ENCODE measurements at places on chromosomes 7 and 10.

DNA sequence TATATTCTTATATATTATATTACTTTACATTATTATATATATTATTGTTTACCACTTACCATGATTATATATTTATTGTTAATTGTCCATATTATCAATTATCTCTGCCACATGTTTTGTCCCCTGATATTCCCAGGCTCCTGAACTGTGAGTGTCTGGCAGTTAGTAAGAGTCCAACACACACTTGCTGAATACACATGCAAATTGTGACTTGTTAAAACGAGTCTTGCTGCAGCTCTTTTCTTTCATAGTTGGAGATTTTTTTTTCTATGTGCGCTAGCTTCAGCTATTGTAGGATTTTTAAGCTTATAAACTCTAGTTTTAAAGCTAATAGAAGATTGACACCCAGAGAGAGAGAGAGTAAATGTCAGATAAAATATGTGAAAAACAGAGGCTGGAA, 207.8 kb upstream of the FAM3C start:
- no peak for DNase-seq

DNA sequence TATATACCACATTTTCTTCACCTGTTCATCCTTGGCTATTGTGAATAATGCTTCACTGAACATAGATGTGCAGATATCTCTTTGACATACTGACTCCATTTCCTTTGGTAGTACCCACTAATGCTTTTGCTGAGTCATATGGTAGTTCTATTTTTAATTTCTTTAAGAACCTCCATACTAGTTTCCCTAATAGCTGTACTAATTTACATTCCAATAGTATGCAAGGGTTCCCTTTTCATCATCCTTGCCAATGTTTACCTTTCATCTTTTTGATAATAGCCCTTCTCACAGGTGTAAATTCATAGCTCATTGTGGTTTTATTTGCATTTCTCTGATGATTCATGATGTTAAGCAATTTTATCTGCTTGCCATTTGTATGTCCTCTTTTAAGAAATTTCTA, 159.9 kb downstream of the CALCR start:
- DNase-seq = no peak

DNA sequence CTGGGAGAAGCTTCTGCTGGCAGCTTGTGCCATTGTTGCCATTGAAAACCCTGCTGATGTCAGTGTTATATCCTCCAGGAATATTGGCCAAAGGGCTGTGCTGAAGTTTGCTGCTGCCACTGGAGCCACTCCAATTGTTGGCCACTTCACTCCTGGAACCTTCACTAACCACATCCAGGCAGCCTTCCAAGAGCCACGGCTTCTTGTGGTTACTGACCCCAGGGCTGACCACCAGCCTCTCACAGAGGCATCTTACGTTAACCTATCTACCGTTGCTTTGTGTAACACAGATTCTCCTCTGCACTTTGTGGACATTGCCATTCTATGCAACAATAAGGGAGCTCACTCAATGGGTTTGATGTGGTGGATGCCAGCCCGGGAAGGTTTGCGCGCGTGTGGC, 220.7 kb downstream of the ADK start:
- peak; percentile 40 for DNase-seq

GRCh38 chr7:110397927-110398660, 692.8 kb upstream of the LRRN3 start:
- no peak for DNase-seq

DNA sequence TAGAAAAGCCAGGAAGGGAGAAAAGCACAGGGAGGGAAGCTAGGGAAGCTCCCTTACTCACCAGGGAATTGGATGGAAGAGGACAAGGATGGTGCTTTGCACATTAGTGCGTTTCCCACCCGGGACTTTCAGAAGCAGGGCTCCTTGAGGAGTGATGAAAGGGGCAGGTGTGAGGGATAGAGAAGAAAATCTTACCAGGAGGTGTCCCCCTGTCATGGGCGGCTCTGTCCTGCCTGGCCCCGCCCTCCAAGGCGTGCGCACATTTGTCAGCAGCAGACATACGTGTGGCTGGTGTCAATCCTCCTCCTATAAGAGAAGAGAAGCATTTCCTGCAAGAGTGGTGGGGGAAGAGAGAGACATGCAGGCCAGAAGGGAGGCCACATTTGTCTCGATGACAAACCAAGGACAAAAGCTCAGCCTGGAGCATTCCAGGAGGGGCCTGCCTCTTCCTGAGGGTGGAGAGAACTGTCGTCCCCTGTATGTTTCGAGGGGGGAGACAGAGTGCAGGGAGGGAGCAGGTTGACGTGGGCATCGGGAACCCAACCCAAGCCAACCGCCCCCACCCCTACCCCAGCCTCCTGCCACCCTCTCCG, 47.4 kb upstream of the COMTD1 start:
- no peak for DNase-seq

- DNase-seq = no peak
Observed at GRCh38 chr10:30529373-30529998, 95.5 kb downstream of the MAP3K8 start.

GRCh38 chr10:2759233-2759632, 308.1 kb upstream of the PFKP start:
- DNase-seq = no peak

- DNase-seq = peak; percentile 99
Observed at GRCh38 chr7:94297397-94297838, 97.3 kb upstream of the COL1A2 start.

DNA sequence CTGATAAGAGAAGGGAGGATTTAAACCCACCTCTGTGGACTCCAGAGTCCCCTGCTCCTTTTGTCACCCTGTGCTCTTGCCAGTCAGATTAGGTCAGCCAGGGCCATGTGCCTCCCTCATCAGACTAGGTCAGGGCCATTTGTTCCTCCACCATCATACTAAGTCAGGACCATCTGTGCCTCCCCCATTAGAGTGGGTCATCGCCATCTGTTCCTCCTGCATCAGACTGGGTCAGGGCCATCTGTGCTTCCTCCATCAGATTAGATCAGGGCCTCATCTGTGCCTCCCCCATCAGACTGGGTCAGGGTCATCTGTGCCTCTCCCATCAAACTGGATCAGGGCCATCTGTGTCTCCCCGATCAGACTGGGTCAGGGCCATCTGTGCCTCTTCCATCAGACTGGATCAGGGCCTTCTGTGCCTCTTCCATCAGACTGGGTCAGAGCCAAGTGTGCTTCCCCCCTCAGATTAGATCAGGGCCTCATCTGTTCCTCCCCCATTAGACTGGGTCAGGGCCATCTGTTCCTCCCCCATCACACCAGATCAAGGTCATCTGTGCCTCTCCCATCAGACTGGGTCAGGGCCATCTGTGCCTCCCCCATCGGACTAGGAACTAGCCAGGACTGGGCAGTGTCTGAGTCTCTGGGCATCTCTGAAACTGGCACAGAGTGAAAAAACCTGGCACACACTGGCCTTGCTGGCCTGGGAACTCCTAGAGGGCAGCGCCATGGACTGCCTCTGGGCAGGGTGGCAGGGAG, 11.5 kb downstream of the MYL10 start:
- DNase-seq = no peak

- no peak for DNase-seq
Observed at GRCh38 chr10:91627344-91628102, 5.3 kb downstream of the PPP1R3C start.

GRCh38 chr10:27100813-27101347, 586 bp upstream of the ANKRD26 start:
- no peak for DNase-seq

- no peak for DNase-seq
Observed at GRCh38 chr7:72159911-72160310, 252.2 kb downstream of the CALN1 start.

DNA sequence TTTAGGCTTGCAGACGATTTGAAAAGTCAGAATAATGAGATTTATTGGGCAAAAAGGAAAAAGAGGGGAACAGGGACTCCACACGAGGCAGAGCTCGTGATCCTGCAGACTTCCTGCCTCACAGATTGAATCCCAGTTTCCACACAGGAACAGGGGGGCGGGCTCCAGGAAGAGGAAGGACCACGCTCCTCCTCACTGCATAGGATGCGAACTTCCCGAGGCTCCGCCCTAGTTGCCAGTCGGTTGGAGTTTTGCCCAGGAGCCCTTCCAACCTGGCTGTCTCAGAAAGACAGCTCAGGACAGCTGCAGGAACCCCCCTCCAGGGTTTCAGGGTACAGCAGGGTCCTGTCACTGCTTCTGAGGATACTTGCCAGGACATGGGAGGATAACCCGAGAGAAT, 488.3 kb upstream of the ADARB2 start:
- DNase-seq = no peak

DNA sequence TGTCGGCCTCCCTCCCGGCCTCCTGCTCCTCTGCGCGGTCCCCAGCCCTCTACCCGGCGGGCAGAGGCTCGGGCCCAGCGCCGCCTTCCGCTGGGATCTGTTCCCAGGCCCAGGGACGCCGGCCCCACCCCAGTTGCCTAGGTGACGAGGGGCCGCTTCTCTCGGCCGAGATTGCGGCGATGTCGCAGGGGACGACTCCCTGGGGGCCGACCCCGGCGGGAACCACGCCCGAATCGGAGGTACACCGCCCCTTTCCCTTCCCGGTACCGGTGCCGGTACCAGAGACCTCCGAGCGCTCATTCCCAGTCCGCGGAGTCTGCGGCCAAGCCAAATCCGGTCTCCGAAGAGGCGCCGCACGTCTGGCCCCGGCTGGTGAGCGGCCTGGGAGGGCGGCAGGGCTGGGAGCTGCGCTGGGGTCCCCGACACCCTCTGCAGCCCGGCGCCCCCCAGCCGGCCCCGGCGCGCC, at the start of gene CABCOCO1:
CABCOCO1 (plus strand) TSS at position 136 of the 466 bp plus-strand sequence; CDS start at position 180, 44 bp downstream.
- DNase-seq = peak; percentile 47

DNA sequence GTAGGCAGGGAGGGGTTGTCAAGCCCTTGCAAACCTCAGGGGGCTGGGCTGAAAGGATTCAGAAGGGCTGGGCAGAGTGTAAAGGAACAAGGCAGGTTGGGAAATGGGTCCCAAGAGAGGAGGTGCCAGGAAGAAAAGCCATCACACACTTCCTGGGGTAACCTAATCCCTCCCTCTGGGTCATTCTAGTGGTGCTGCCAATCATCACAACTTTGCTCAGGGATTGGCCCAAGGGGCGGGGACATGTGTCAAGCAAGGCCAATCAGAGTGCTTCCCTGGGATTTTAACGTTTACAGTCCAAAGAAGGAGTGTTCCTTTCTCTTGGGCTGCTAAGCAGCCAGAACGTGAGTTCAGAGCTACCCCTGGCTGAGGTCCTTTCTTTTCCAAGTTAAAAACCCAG, 57.1 kb upstream of the NPTX2 start:
- DNase-seq = no peak

DNA sequence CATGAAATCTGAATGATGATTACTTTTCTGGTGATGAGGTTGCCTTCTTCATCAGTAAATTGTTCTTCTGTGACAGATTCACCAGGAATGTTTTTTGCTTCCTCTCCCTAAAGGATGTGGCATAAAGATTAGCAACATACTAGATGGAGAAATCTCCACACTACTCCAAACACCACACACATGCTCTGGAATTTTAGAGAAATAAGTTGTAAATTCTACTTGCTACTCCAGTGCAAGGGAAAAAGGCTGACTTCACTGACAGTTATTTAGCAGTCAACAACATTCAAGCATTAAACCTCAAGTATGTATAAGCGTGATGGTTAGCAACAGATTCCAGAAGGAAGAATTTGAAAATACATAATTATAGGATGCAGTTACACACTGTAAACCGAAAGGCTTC, 137.9 kb upstream of the CCDC6 start:
- DNase-seq = peak; percentile 65

DNA sequence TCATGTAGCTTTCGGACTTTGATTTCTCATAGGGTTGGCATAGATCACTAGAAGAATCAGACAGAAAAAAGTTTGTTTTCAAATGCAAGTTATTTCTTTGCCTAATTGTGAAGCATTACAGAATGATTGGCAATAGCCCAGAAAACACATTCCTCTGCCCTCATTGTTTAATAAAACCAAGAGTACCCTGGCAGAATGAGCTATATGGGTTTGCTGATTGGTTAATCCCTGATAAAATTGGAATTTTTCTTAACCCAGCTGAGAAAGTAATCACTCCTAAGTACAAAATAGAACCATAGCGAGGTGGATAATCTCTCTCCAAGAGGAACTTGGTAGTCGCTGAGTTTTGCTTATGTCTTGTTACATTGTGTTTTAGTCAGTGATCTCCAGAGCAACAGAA, 30.9 kb upstream of the CREB5 start:
- DNase-seq = peak; percentile 59

All from fibroblast of the aortic adventitia (primary cell).